ENCODE measurements at places on chromosomes 12 and 14.

- no peak for DNase-seq
Observed at GRCh38 chr12:31423405-31423804, 97.5 kb upstream of the SINHCAF start.

DNA sequence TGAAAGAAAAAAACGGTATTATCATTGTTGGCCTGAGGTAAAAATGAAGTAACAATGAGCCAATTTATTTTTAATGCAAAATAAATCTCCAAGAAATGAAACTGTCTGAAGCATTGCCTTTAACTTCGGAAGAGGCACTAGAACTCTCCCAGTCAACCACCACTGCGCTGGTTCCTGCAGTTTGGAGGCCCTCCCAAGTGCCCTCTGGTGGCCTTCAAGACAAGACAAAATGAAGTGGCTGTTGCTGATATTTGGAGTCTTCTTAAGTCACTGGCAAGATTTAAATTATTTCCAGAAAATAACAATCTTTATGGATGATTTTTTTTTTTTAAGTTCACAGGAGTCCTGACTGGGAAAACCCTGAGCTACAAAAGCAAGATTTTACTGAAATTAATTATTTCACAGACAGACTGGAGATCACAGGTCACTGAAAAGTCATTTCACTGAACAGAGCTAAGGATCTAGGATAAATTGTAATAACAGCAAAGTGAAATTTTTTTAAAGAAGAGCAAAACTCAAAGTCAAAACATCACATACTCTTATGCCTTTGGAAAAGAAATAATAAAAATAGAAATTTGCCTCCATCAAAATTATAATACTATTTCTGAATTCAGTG is 58.2 kb downstream of the DICER1 start:
- DNase-seq = no peak

GRCh38 chr14:64605926-64606685 is 56.3 kb downstream of the PPP1R36 start:
- DNase-seq = no peak

- DNase-seq = no peak
Observed at GRCh38 chr12:92568691-92569090, 134.1 kb upstream of the PLEKHG7 start.

GRCh38 chr12:53231921-53232645 is at the start of gene RARG:
Gene RARG, minus strand, starts transcription at chr12:53232209. Its CDS starts 4,664 bp downstream, at chr12:53227545.
- peak; percentile 51 for DNase-seq

DNA sequence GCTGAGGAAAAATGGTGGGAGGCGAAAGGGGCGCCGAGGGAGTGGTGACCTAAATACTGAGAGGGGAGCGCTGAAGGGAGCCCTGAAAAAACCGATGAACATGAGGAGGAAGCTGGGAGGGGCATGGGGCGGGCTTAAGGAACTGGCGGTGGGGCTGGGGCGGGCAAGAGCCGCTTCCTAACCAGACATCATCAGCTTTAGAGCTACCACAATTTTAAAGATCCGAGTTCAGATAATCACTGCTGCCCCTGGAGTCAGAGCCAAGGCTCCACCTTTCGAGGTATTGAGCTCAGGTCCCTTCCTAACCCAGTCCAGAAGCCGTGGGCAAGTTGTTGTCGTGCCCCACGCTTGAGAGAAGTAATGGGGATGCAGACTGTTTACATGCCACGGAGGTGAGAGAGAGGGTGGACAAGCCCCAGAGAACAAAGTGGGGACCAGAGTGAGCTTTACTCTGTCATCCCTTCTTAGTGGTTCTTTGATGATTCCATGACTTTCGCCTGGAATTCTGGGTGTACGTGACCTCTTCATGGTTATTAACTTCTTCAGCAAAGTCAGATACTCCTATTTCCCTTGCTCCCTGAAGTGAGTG is 393 bp downstream of the ORMDL2 start:
- DNase-seq = no peak
